Gastroesophageal sphincter (tissue), 4 donors: ENCODE measurements at places on chromosomes 2 and 18. TPM values are rescaled to one million over a fixed set of nuclear protein-coding genes. Genes with fewer than 3 reads are reported as not detected.
A peak's percentile ranks its signal among the peaks of the same experiment; 100 is the strongest.

Gene ERICH2
- total RNA-seq = not detected

Gene TNFAIP6
- total RNA-seq = 12.5 TPM

Gene POTEJ
- not detected for total RNA-seq

DNA sequence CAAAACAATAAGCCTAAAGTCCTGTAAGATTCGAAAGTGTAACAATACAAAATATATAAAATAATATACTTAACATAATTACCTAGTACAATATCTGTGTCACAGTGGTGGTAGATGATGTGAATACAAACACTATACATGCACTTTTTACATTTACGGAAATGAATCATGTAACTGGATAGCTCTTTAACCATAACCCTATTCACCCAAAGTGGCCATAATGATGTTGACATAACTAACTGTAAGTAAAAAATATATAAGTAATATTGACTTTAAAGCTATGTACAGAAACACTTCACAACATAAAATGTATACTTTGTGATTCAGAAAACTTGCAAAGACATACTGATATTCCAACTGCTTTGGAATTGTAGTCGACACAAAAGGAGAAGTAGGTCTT lies 616.9 kb upstream of the SLC8A1 start:
- H3K27ac ChIP-seq = no peak overlapping the region
- no peaks in the 10 kb centered on the region for H3K4me1 ChIP-seq
- H3K27me3 ChIP-seq = no peaks in the 10 kb centered on the region
- no peaks in the 10 kb centered on the region for H3K36me3 ChIP-seq

DNA sequence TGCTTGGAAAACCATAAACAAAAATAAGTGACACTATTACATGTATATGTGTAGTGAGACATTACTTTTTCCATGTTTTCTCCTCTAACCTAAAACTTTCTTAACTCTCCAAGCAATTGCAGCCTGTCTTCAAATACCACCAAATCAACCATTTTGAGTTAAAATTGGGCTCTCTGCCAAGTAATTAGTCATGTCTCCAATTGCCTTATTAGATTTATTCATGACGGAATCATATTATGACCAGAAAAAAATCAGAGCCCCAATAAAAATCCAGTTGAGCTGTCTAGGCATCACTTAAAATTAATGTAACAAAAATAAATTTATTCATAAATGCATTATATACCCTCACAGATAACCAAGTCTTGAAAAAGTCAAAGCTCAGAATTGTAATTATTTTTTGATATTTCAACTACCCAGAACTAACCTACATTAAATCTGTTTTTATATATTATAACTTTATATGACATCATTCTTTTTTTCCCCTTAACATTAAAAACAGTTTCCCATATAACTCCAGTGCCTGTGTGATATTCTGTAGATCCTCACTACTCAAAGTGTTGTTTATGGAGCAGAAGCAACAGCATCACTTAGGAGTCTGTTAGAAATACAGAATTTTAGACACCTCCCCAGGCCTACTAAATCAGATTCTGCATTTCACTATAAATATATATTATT lies 157.0 kb downstream of the ERBB4 start:
- ATAC-seq = no peak
- no peaks in the 10 kb centered on the region for H3K4me1 ChIP-seq
- H3K27me3 ChIP-seq = no peaks in the 10 kb centered on the region
- no peak overlapping the region for H3K27ac ChIP-seq
- H3K4me3 ChIP-seq = no peak overlapping the region
- no peaks in the 10 kb centered on the region for H3K36me3 ChIP-seq

DNA sequence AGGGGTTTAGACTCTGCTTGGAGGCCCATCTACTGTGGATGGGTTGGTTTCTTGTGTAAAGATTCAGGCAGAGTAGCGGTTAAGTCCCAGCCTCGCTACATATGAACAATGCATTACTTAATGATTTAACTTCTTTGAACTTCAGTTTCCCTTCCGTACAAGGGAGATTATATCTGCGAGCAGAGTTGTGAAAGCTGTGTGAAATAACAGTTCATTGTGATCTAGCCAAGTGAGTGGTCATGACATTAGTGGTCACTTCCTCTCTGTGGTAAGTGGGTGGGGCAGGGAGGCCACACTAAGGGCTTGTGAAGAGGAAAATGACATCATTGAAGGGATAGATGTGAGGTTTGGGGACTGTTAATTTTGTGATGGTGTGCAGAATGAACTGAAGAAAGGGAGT lies 14.1 kb upstream of the MEX3C start:
- H3K4me3 ChIP-seq = no peak overlapping the region
- peak; percentile 75 for ATAC-seq
- peaks cover 4% of the 10 kb centered on the region for H3K4me1 ChIP-seq
- H3K36me3 ChIP-seq = no peaks in the 10 kb centered on the region

DNA sequence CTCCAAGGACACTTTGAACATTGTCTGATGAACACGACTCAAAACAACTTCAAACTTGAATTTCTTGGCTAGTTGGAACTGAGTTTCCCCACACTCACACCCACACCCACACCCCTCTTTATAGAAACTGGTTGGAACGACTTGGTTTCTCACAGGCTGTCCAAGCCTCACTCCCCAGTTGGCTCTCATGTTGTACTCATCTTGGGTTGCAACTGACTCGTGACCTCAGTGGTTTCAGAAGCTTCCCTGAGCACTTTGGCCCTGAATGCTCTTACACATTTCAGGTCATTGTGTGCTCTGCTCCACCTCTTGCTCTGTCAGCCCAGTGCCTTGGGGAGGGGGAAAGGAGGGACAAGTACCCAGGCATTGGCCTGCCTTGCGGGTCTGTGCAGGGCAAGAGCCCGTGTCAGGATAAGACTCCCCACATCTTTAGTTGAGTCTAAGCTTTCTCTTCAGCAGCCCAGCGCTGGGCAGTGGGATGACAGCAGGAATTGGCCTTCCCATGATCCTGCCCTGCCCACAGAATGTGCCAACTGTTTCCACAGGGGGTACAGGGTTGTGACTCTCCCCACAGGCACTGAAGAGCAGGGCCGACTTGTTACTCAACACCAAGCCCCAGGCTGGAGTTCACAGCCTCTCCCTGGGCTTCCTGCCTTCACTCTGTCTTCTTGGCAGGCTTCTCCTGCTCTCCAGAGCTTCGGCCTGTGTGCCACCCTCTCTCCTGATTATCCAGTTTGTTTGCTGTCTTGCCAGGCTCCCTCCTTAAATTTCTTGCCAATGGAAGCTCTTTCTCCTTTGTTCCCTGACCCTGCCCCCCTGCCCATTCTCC lies 104.6 kb downstream of the RTN4 start:
- H3K4me3 ChIP-seq = no peak overlapping the region
- H3K27ac ChIP-seq = peak overlapping the region; percentile 60
- H3K27me3 ChIP-seq = no peaks in the 10 kb centered on the region

Gene CROCC2
- not detected for total RNA-seq

DNA sequence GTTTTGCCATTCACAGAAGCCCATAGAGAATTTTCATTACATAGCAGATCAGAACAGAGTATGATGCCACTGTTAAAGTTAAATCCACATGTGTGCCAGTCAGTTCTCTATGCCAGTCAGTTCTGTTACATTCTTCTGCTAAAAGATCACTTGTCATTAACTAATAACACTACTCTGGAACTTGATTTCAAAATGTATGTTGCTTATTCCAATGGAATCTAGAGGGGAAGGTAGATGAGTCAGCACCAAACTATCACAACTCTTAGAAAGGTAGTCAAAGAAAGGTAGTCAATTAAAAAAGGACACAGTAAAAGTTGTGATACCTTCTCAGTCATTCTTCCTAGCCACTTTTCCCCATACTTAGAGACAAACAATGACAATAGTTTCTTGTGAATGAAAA lies 1214.4 kb downstream of the LRP1B start:
- no peak overlapping the region for H3K4me3 ChIP-seq
- no peak for ATAC-seq
- no peaks in the 10 kb centered on the region for H3K4me1 ChIP-seq
- no peak overlapping the region for H3K27ac ChIP-seq

Gene ACTR2
- total RNA-seq = 111 TPM

- peak; percentile 60 for ATAC-seq
- H3K27me3 ChIP-seq = no peaks in the 10 kb centered on the region
- no peaks in the 10 kb centered on the region for H3K36me3 ChIP-seq
- peaks cover 4% of the 10 kb centered on the region for H3K4me1 ChIP-seq
These were observed 1.3 kb downstream of the FMNL2 start for GRCh38 chr2:152336119-152336853.

DNA sequence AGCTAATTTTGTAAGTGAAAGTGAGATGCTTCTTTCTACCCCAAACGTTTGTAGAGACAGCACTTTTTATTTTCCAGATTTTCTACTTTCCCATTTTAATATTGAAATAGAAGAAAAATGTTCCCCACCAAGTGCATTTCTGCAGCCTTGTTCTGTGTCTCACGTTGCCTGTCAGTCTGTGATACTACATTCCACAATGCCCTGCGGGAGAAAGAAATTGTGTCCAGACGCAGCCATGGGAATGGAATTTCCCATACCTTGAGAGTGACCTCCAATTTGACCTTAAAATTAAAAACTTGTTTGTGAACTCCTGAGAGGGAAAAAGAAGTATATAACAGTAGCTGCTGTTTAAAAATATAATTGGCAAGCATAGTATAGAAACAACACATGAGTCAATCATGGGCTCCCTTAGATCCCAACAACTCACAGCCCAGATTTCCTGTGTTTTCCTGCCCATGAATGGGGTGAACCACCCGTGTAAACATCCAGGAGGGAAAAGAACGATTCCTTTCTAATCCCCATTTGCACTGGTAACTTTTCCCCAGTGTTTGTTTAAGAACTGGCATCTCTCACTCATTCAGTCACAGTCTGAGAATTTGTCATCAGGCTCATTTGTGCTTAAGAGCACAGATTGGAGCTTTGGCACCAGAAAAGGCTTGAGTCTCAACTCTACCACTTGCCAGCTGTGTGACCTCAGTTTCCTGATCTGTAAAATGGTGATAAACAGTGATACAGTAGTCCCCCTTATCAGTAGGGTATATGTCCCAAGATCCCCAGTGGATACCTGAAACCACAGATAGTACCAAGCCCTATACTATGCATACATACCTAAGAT lies 166.1 kb upstream of the ZNF521 start:
- H3K4me3 ChIP-seq = no peak overlapping the region
- peaks cover 6% of the 10 kb centered on the region for H3K27me3 ChIP-seq
- H3K4me1 ChIP-seq = no peaks in the 10 kb centered on the region
- no peak overlapping the region for H3K27ac ChIP-seq
- H3K36me3 ChIP-seq = no peaks in the 10 kb centered on the region

GRCh38 chr2:128504246-128505149 lies 185.8 kb upstream of the HS6ST1 start:
- no peak overlapping the region for H3K4me3 ChIP-seq
- no peak overlapping the region for H3K27ac ChIP-seq
- no peak for ATAC-seq
- no peaks in the 10 kb centered on the region for H3K27me3 ChIP-seq
- no peaks in the 10 kb centered on the region for H3K36me3 ChIP-seq

GRCh38 chr2:55175254-55176093 lies 56.6 kb downstream of the CLHC1 start:
- peaks cover 3% of the 10 kb centered on the region for H3K4me1 ChIP-seq
- ATAC-seq = peak; percentile 73
- no peaks in the 10 kb centered on the region for H3K27me3 ChIP-seq
- no peak overlapping the region for H3K4me3 ChIP-seq
- no peaks in the 10 kb centered on the region for H3K36me3 ChIP-seq

Gene STARD6
- total RNA-seq = not detected

- no peaks in the 10 kb centered on the region for H3K4me1 ChIP-seq
- no peak overlapping the region for H3K27ac ChIP-seq
- ATAC-seq = no peak
- no peaks in the 10 kb centered on the region for H3K27me3 ChIP-seq
- H3K4me3 ChIP-seq = no peak overlapping the region
- H3K36me3 ChIP-seq = no peaks in the 10 kb centered on the region
These were observed 152.2 kb downstream of the ALPK2 start for GRCh38 chr18:58476516-58477256.

GRCh38 chr2:240050278-240050677 lies 3.0 kb downstream of the OR6B3 start:
- no peak overlapping the region for H3K27ac ChIP-seq
- no peaks in the 10 kb centered on the region for H3K36me3 ChIP-seq
- ATAC-seq = no peak

DNA sequence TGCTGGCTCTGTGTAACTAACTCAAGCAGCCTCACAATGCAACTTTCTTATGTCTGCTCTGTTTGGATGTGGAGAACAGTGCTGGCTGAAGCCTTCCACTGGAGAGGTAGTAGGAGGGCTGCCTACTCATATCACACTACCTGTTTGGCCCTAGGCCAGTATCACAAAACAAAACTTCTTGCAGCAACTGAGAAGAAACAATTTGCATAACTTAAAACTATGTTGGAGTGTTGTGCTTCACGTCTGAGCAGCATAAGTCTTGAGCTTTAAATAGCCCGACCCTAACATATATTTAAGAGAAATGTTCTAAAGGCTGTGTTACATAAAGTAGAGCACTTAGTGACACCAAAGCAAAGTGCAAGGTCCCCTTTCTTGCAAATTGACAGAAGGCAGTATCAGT lies 204.9 kb upstream of the ACVR2A start:
- no peak overlapping the region for H3K27ac ChIP-seq
- no peaks in the 10 kb centered on the region for H3K36me3 ChIP-seq
- H3K4me1 ChIP-seq = no peaks in the 10 kb centered on the region
- no peak for ATAC-seq
- H3K4me3 ChIP-seq = no peak overlapping the region

DNA sequence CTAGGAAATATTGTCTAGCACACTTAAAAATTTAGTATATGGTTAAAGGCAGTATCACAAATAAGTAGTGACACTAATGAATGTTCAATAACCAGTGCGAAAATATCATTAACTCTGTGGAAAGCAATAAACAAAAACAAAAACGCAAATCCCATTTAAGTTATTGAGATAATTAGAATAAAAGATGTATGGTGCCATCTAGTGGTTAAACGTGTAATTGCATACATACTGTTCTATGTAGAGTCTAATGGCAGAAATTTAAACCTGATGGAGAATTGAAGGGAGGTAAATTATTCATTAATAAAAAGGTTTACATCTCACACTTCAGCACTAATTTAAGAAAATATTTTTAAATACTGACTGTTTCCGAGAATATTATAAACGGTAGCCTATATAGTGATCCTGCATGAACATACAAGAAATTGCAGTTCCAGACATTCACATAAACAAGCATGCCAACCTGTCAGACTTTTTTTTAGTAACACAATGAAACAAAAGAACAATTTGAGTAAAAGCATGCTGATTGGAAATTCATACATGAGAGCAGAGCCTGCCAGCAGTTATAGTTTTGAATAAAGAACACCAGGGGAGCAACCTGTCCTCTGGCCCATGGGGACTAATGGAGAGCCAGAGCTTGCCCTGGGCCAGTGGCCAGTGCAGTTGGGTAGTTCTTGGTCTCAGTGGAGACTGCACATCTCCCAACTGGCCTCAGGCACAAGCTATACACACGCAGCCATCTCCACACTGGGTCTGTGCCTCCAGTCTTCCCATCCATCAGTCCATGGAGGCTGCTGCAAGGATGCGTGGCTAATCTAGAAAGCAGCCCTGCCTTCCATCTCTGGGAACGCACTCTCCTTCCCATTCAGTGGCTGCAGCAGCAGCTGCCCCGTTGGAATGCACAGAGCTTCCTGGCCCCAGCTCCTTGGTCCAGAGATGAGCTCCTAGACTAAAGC lies 28.0 kb downstream of the GCG start:
- no peaks in the 10 kb centered on the region for H3K36me3 ChIP-seq
- no peaks in the 10 kb centered on the region for H3K27me3 ChIP-seq
- no peak overlapping the region for H3K4me3 ChIP-seq
- H3K4me1 ChIP-seq = no peaks in the 10 kb centered on the region
- H3K27ac ChIP-seq = no peak overlapping the region
